ENCODE measurements at places on chromosomes 6 and 20.

DNA sequence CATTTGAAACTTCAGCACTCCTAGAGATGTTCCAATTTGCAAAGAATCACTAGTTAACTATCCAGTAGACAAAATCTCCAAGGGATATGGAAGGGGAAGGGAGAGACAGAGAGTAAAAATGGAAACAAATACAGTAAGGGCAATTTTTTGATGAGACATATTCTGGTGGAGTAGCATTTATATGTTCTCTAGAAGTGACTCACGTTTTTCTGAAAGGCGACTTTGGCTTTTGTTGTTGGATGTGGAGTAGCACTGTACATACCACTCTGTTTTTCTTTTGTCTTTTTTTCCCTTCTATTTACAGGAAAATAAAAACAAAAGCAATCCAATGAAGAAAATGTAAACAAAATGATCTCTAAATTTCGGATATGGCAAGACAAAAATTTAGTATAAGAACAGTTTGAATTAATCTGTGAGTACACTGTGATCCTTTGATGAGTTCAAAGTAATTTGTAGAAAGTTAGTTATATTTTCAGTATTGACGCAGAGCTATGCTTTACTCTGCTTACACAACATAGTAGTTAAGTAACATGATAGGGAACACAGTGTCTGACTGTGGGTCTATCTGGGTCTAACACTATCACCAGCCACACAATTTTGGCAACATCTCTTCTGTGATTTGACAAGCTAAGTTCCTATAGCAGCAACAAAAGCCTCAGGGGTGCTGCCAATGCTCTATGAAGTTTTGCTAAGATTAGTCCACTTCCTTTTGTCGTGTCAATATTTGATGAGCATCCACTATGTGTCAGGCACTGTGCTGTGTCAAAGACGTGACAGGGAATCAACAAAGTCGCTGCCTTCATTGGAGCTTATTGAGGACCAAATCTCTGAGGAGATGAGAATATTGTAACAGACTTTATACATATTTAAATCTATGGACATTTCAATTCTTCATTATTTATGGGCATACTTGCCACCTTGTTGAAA, 27.3 kb upstream of the TAGAP start:
- no peak for DNase-seq

- no peak for DNase-seq
Observed at GRCh38 chr6:25951296-25952032, 11.1 kb upstream of the TRIM38 start.

DNA sequence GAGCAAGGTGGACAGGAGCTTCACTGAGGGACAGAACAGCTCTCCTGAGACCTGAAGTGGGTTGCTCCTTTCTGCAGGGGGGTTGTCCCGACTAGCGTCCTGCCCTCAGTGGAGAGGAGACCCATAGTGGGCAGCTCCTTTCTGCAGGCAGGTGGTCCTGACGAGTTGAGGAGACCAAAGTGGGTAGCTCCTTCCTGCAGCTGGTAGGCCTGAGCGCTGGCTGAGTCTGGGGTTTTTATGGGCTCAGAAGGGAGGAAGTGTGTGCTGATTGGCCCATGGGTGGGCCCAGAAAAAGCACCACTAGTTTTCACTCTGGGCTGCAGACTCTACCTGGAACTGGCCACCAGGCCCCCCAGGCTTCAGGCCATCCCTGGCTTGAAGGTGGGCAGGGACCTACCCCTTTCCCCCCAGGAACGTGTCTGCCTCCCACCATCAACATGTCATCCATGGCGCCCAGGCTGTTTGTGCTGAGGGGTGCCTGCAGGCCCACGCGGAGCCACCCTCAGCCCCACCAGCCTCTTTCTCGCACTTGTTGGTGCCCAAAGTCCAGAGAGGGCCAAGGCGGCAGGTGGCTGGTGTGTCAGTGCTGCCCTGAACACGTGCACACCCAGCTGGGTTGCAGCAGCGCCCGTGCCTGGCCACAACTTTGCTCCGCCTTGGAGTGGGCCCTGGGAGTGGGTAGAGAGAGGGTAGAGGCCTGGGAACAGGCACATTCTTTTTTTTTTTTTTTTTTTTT, 1.6 kb upstream of the DEK start:
- DNase-seq = no peak

DNA sequence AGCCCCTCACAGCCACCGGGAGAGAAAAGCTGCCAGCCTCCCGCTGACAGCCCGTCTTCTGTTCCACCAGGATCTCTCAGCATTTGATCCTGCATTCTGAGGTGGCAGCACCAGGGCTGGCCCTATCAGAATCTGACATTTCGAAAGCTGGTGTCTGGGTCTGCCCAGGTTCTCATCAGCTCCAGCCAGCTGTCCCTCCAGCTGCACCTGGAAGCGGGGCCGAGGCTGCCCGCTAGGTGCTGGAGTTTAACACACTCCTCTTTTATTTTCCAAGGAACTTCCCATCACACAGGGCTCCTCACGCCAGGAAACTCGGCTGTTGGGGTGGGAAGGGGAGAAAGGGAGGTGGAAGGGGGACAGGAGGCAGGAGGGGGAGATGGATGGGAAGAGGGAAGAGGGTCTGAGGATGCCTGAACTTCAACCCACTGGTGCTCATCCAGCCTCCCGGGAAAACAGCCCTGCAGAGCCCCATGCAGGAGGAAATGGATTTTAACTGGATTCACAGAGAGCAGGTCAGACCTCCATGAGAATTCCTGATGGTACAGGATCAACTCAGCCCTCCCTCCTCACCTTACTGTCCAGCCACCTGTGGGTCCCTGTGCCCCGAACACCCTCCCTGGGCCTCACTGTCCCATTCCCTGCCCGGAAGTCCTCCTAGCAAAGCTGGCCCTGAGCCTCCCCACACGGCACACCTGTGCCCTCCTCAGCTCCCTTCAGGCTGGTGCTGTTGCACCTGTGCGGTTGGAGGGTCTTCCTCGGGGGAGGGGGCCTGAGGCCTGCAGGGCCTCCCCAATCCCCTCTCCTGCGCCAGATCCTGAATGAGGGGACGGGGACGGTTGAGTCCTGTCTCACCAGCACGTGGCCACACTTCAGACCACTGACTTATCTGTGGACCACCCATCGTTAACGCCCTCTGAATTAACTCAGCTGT, 3.9 kb upstream of the LSM14B start:
- DNase-seq = no peak

DNA sequence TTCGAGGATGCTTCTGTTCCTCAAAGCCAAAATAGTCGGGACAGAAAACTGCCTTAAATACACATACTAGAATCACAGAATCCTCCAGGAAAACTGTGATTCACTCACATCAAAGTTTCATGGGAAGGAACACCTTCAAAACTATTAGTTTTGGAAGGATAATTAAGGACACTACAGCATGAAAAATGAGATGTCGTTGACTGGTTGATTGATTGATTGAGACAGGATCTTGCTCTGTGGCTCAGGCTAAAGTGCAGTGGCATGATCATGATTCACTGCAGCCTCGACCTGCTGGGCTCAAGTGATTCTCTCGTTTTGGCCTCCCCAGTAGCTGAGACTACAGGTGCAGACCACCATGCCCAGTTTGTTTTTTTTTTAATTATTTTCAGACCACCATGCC, 25.7 kb upstream of the MAP3K4 start:
- DNase-seq = no peak

DNA sequence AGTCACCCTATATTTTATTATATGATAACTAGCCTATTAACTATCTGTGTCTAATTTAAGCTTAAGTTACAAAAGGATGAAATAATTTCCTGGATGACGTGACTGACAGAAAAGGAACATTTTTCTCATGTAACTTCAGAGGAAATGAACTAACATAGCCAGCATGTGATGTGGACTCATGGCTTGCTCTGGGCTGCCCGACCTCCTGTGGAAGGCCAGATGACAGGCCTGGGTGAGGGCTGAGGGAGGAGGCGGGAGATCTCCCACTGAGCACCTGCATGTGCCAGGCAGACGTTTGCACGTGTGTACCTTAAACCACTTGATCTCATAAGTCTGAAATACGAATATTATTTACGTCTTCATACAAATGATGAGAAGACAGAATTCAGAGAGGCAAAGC, 321.1 kb downstream of the SYNE1 start:
- DNase-seq = no peak

GRCh38 chr6:81802356-81802755, 49.9 kb upstream of the TENT5A start:
- no peak for DNase-seq

DNA sequence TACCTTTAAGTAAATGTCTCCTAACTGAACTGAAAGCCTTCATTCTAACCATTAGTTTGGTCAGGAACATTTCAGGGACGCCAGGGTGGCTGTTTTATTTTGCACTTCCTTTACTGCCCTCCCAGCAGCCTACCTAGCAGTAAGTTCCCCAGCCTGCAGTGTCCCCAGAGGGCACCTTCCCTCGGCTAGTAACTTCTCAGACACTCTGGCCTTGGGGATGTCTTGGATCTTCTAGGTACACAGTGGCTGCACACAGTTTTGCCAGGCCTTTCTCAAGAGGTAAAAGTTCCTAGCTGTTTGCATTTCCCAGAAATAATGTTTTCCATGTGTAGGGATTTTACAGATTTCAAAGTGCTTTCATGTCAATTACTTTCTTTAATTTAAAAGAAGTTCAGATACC, 378 bp upstream of the LAMA2 start:
- DNase-seq = no peak

GRCh38 chr20:4656491-4656890, 65.2 kb upstream of the PRND start:
- no peak for DNase-seq

DNA sequence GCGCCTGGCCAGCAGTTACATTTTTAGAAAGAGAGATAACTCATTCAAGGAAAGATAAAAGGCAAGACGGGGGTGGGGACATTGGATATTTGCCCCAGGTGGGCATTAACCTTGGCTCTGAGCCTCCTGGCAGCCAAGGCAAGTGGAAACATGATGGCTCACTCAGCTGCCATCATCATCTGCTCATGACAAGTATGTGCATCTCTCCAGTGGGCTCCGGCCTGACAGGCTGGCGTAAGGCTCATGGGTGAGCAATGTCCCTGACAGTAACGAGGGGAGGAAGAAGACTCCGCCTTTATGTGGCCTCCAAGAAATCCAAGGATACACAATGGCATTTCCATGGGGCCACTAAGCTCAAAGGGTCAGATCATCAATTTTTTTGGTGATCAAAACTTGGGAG, 13.3 kb downstream of the ANKRD60 start:
- DNase-seq = no peak

GRCh38 chr6:160394654-160395035, 46.5 kb downstream of the SLC22A3 start:
- DNase-seq = no peak

- no peak for DNase-seq
Observed at GRCh38 chr20:58634521-58635278, 16.4 kb upstream of the STX16 start.

DNA sequence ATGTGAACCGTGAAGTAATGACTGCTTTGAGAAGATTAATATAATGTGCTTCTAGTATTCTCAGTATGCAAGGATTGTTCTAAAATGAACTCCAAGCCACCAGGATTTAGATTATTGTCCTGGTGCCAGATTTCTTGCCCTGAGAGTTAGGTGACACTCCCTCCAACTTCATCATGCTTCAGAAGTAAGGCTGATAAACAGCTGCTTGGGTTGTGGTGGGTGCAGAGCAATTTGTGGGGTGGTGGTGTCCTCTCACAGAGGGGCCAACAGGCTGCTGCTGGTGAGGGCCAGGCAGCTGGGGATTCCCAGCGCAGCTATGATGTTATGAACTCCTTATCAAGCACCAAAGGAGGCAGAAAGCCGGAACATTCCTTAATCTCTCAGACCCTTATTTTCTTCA, 114.6 kb downstream of the MCHR2 start:
- no peak for DNase-seq
